Left ventricle myocardium inferior (tissue), 1 donor: ENCODE measurements at places on chromosomes 2 and 18.

GRCh38 chr2:50878251-50878650 is 153.7 kb downstream of the NRXN1 start:
- no peak for DNase-seq

DNA sequence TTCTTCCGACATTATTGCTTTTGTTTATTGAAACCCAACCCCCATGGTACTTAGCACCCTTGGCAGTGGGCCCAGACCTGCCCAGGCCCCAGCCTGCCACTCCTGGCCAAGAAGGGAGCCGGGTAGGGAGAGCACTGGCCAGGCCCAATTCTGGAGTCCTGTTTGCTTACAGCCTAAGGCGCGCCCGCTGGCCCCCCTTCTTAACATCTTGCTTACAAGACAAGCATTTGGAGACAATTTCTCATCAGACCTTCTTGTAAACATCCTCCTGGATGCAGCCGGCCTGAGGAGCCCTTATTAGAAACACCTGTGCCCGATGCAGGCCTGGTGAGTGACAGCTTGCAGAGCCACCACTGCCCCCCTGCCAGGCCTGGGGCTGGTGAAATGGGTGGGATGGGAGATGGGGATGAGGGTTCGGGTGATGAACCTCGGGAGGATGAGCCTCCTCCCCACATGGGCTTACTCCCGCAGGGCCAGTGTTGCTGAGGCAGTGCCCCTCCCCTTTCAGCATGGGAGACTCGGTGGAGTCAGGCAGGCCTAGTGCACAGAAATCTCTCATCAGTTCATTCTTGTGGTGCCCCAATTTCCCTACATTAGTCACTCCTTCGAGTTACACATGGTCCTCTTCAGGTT is 217.5 kb downstream of the CYP26B1 start:
- DNase-seq: no peak

DNA sequence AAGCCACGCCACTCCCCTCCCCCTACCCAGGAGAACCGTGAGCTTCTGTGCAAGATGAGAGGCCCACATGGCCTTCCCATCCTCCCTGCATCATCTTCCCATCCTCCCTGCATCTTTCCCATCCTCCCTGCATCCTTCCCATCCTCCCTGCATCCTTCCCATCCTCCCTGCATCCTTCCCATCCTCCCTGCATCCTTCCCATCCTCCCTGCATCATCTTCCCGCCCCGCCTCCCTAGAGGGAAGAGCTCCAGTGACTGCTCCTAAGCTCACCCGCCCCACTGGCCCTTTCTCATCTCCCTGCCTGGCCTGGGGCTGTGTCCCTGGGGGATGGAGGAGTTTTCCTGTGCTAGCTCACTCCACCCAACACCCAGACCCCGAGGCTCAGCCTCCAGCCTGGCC is 93.3 kb upstream of the ASAP2 start:
- DNase-seq: no peak

DNA sequence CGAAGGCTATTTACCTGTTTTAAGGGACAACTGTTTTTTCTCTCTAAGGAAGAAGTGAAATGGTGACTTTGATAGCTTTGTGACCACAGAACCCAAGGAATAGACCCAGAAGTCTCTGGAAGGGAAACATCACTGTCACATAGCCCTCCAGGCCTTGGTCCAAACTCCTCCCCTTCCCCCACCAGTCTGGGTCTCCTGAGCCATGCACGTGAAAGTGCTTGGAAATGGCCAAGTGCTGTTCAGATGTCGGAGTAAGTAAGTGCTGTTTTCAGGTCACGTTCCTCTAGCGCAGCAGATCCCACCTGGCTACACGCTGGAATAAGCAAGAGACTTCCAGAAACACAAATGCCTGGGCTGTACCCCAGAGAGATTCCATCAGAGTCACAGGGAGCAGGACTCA is 73.0 kb upstream of the AFF3 start:
- DNase-seq: no peak

GRCh38 chr18:23735021-23735464 is 45.8 kb downstream of the LAMA3 start:
- DNase-seq: no peak

- no peak for DNase-seq
Measured at GRCh38 chr18:697800-698199, 14.6 kb downstream of the ENOSF1 start.

DNA sequence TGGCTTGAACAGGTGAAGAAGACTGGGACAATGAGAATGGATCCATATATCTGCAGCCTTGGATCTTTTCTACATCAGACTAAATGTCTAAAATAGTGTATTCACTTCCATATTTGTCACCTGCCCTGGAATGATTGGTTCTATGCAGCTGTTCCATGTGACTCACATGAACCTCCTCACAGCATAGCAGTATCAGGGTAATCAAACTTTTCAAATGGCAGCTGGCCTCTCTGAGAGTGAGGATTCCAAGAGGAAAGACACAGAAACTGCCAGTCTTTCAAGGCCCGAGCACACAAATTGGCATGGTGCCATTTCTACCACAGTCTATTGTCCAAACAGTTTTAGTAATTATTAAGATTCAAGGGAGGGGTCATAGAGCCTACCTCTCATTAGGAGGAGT is 859.3 kb downstream of the BCL11A start:
- no peak for DNase-seq

DNA sequence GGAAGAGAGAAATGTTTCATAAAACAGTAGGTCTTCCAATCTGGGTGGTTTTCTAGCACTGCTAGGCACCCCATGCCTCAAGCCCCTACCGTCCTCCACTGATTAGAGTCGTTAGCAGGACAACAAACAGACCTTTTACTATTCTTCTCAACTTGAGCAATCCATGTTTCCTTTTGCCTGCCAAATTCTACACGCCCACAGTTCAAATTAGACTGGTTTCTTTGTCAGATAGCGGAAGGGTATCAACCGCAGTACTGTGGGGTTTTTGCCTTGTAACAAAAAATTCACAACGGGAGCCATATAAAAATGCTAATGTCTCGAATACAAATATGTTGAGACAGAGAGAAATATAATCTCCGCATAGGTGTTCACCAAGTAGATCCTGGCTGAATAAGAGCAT is 59.9 kb downstream of the VIT start:
- DNase-seq: no peak

DNA sequence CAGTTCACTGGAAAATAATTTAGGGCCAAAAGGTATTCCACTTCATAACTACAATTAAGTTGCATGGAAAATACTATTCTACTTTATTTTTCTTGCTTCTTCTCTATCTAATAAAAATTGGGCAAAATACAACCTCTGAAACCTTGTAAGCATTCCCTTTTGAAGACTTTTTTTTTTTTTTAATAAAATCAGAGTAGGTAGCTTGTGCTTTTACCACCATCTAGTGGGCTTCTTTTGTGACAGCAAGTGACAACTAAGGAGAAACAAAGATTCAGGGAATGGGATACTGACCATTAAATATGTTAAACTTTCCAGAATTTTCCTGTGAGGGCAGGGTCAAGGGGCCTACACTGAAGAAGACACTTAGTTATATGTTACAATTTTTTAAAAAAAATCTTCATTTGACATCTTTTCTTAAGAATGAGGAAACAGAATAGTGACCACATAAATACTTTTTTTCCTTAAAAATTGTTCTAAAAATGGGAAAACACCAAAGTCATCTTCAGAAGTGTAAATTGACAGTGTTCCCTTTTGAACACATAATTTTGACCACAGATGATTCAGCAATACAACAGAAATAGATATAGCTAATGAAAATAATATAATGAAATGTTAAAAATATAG is 1183.2 kb upstream of the ACVR2A start:
- DNase-seq: no peak
